ENCODE measurements at places on chromosomes 7 and 10.
A peak's percentile ranks its signal among the peaks of the same experiment; 100 is the strongest.

DNA sequence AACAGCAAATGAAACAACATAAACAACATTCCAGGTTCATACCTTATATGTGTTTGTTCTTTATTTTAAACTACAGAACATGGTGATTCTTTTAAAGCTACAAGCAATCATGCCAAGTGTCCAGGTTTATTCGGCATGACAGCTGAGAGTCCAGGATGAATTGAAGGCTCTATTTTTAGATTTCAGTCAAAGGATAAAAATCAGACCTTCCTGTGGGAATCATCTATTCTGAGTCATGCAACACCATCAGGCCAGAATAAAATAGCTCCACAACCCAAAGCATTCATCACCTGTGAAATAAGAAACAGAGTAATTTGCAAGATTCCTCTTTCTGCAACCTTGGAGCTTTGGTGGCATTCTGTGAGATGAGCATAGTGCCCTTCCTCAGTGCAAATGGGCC, 292.4 kb upstream of the MYO3A start:
- DNase-seq = no peak

DNA sequence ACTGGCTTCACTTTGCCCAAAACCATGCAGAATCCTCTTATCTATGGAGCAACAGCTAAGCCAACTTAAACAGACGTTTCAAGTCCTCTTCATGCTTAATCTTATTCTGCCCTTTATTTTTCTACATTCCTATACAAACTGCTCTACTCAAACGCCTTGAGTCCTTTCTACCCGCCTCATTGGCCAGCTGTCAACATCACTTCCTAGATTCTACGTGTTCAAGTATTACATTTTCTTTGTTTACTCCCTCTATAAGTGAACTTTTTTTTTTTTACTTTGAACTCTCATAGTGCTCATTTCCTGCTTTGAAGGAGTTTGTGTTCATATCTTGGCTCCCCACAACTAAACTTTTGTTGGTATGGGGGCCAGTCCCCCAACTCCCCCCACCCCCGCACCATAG, 28.9 kb upstream of the SLC26A5 start:
- no peak for DNase-seq

- DNase-seq = no peak
Observed at GRCh38 chr7:75955331-75955955, 39.0 kb downstream of the TMEM120A start.

- no peak for DNase-seq
Observed at GRCh38 chr10:76040107-76040829, 608.8 kb downstream of the LRMDA start.

- DNase-seq = no peak
Observed at GRCh38 chr7:101733713-101734475, 83.5 kb upstream of the CUX1 start.

DNA sequence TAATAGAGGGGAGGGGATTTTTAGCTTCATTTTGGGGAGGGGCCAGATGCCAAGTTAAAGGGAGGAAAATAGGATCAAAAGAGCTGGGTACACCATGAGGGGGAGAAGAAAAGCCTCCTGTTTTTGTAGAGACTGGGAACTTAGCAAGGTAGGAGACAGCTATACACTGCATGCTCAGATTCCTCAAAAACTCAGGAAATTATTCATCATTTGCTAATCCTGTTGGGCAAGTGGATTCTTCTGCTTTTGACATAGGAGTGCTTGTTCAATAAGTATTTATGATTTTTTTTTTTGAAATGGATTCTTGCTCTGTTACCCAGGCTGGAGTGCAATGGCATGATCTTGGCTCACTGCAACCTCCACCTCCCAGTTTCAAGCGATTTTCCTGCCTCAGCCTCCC, 73.4 kb downstream of the LYZL2 start:
- no peak for DNase-seq

- no peak for DNase-seq
Observed at GRCh38 chr10:69394020-69394419, 22.7 kb downstream of the TACR2 start.

DNA sequence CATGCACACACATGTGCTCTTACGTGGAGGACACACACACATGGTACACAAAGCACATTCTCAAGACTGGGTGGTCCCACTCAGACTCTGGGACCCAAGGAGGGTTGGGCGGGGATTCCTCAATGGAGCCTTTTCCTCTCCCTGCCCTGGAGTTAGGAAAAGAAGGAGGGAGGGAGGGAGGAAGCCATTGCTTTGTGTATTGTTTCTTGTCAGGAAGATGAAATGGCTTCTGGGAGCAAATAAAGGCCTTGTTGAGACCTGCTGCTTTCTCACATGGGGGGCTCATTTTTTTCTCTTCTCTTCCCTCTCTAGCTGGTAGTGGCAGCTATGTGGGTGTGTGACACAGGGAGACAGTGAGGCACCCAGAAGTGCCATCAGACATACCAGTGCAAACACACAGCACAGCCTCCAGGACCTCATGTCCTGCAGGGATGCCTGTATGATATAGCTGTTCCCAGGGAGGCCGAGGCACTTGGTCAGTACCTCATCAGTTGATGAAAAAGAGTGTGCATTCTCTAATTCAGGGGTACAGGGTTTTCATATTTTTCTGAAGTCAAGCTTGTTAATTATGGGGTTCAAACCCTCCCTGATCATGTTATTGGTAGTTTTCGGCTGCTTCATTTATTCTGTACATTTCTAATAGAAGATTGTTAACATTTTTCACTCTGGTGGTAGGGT, 5.7 kb downstream of the AQP1 start:
- DNase-seq = no peak

DNA sequence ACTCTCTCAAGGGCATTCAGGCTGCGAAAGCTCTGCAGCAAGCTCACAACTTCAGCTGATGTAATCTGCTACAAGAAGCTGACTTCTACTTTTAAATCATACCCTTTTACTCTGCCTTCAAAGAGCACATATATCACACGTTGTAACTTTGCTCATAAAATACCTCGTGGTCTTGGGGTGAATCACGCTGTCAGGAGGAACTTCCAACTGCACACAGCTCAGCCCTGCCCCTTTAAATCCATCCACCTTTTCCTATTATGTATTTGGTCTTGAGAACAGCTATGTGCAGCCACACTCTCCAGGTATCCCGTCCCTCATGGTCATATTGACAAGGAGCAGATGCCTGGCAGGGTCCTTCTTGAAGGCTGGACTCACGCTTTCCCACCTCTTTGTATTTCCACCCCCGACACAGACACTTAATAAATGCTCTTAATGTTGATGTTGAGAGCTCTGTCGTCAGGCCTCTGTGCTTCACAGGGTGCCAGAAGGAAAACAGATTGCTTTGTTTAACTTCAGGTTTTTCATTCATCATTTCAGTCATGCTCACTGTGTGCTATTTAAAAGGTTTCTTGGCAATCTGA, 47.6 kb downstream of the ICA1 start:
- DNase-seq = no peak

GRCh38 chr10:48740015-48740707, 55.5 kb downstream of the WDFY4 start:
- no peak for DNase-seq

- peak; percentile 48 for DNase-seq
Observed at GRCh38 chr10:15169555-15170401, 1.3 kb upstream of the NMT2 start.

DNA sequence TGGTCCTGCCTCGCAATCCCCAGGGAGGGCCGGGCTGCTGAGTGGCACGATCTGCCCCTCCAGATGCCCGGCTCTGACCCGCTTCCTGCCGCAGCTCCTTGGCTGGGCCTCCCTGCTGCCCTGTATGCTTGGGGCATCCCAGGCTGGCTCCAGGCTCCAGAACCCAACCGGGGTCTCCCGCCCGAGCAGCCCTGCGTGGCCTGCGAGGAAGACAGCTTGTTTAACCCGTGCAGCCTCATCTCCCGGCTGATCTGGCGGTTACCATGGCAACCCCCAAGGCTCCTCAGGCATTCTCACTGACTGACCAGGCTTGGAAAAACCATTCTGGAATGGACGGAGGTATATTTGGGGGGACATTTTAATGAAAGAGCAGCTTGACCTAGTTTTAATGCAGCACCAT, 232.4 kb upstream of the MYO3A start:
- no peak for DNase-seq

DNA sequence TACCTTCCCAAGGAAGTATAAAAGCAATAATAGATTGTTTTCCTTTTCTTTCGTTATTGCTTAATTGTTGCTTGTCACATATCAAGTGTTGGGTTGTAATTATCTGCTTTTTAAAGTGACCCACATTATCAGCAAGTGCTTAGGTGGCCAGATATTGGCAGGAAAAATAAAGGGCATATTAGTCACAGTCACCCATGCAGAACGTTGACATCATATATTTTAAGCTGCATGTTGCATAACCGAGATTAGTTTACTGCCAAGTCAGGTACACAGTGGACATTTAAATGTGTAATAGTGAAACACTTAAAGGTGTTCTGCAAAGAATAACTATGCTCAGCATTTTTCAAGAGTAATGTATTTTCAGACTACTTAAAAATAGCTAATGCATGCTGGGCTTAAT, 11.4 kb downstream of the NEBL start:
- DNase-seq = no peak

GRCh38 chr7:133409421-133409820, 156.5 kb downstream of the EXOC4 start:
- no peak for DNase-seq

DNA sequence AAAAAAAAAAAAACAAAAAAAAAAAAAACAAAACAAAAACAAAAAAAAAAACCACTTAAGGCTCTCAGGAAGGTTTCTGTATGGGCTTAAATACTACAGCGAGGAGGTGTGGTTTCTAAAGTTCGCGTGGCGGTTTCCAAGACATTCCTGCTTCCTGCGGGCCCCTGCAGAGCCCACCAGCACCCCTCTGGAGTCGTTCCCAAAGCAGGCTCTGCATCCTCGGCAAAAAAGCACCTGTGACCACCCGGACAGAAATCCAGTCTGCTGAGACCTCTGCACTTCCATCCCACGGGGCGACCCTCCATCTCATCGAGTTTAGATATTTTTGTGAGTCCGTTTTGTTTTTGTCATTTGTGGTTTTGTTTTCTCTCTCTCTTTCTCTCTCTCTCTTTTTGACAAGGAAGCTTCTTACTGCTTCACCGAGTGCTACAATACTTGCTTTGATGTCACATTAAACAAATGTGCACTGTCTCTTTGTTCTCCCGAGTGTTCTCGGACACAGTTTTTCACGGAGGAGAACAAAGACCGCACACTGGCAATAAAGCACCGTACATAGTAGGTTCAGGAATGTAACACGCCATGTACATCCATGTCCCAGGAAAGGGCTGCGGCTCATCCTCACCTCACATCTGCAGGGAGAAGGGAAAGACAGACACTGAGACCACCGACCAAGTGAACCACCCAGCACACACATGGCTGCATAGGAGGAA, 21.5 kb downstream of the PDGFA start:
- no peak for DNase-seq

- no peak for DNase-seq
Observed at GRCh38 chr7:140638173-140638791, 2.3 kb downstream of the DENND2A start.

GRCh38 chr7:20282959-20283358, 47.7 kb upstream of the ITGB8 start:
- DNase-seq = no peak

Data from T-helper 1 cell (primary cell).